ENCODE measurements at places on chromosomes 3 and 15. TPM values are rescaled to one million over a fixed set of nuclear protein-coding genes. Genes with fewer than 3 reads are reported as not detected.

Gene CRYGS
- total RNA-seq: 0.40 TPM

Gene ISL2
- 2.9 TPM for total RNA-seq

Gene CCR5
- not detected for total RNA-seq

Gene IL17RE
- 1.7 TPM for total RNA-seq

Gene USF3
- total RNA-seq: 2.7 TPM
